ENCODE measurements at places on chromosomes 7 and 10.

- no peak for DNase-seq
These were observed 29.0 kb upstream of the IL6 start for GRCh38 chr7:22697876-22698606.

DNA sequence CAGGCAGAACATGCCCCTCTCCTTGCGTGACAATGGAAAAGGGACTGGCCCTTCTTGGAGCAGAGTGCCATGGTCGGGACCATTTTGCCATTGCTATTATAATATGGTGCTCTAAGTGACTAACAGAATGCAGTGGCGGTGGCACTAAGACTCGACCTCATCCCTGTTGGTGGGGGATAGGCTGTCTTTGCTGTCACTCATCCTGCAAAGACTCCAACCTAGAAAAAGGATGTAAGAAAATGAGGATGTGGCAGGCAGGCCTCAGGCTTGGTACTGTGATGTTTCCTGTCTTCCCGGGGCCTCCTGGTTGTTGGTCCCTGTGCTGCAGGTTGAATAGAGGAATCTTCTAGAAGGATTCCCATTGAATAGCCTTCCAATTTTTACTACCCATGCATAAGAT is 18.6 kb downstream of the BLNK start:
- no peak for DNase-seq

- DNase-seq, result no peak
These were observed 298.3 kb downstream of the ARL4A start for GRCh38 chr7:12985752-12986151.

- DNase-seq, result no peak
These were observed 249.3 kb upstream of the PFKP start for GRCh38 chr10:2817940-2818636.

- no peak for DNase-seq
These were observed 7.5 kb downstream of the CYP2W1 start for GRCh38 chr7:990352-990932.

GRCh38 chr10:61608255-61609033 is 54.3 kb upstream of the CABCOCO1 start:
- DNase-seq, result no peak
